ENCODE measurements at places on chromosomes 6 and 20.

- DNase-seq: no peak
Measured at GRCh38 chr20:58835231-58835630, 15.5 kb downstream of the GNAS-AS1 start.

GRCh38 chr6:166025149-166025898 lies 142.3 kb downstream of the TBXT start:
- DNase-seq: no peak

DNA sequence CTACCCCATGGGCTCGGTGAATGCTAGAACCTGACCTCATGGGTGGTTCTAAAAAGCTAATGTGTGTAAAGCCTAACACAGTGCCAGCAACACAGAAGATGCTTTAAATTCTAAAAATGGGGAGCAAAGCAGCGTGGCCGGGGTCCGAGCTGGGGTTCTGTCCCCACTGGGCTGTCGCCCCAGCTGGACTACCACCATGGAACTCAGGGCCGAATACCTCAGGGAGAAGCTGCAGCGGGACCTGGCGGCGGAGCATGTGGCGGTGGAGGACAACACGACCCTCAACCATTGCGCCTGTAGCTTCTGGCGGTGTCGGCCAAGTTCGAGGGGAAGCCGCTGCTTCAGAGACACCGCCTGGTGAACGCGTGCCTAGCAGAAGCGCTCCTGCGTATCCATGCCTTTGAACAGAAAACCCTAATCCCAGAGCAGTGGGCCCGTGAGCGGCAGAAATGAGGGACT lies 8.4 kb downstream of the SOX4 start:
- no peak for DNase-seq

- DNase-seq: peak; percentile 64
Measured at GRCh38 chr20:45432294-45432693, 16.4 kb downstream of the PIGT start.

GRCh38 chr20:833121-833449 lies 430 bp upstream of the FAM110A start:
- DNase-seq: no peak

- no peak for DNase-seq
Measured at GRCh38 chr6:34970488-34970887, 81.4 kb downstream of the ANKS1A start.

- no peak for DNase-seq
Measured at GRCh38 chr6:166583230-166583965, 3.1 kb downstream of the RAMACL start.

- DNase-seq: no peak
Measured at GRCh38 chr20:2617099-2617714, 35.2 kb upstream of the NOP56 start.

DNA sequence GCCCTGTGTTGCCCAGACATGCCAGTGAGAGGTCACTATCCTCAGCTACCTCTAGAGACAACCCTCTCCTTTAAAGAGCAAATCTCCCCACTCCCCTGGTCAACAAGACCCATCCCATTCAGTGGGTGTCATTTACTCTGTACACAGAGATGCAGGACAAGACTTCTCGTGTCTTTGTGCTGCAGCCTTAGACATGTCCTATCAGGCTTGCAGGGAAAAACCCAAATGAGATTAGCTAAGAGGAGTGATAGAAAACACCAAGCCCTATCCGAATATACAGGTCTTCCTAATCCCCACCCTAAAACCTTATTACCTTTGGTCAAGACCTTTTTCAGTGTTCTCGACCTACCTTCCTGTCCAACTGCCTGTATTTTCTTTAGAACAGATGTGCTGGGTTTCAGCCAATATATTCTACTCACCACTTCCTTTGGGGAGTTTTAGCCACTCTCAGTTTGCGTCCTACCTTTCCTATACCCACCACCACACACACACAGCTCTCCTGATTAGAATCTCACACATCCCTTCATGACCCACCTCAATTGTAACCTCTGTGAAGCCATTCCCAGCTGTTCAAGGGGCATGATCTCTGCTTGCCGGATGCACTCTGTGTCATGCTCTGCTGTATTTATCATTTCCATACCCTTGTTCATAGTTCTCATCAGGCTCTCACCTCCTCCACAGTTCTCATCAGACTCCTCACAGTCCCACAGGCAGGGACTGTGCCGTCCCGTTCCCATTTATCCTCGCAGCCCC lies 39.7 kb downstream of the TRAM2 start:
- no peak for DNase-seq

- DNase-seq: no peak
Measured at GRCh38 chr6:125952764-125953501, 3.6 kb upstream of the HINT3 start.

DNA sequence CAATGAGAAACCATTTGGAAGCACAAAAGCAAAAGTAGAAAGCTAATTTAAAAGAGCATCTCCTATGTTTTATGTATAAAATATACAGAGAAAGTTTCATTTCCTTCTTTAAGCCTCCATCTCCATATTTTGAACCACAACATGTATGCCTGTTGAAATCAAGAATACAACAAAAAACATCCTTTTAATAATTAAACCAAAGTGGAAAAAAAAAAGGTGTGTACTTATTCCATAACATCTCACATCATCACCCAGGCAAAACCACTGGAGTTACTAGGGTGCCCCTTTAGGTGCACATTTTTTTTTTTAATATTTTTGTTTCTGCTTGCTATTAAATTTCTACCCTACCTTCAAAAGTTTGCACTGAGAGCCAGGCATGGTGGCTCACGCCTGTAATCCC lies 43.0 kb downstream of the EDN1 start:
- no peak for DNase-seq

DNA sequence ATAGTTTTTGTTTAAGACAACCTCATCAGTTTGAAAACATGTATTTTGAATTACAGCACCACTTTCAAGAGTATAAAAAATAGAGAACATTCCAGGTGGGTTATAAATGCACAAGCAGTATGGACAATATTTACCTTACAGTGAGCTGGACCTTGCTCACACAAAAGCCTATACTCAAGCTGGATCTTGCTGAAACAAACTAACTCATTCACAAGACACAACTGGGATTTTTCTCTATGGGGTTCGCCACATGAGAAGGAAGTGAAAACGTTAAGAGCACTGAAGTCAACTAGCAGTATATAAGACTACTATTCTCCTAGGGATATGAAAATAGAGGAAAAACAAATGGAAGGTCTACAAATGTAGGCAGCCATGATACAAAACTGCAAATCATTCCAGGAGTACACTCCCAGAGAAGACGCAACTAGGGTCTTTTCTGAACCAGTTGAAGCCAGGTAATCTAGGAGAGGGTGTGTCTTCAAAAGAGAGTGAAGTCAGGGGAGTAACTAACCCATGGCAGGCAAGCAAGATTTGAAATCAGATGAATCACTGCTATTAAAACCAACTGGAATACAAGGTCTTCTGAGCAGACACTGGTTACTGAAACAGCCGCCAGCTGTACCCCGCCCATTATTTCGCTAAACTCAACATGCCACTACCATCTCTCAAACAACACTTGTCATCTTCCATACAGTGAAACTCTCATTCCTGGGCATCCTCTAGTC lies 26.5 kb downstream of the STAU1 start:
- DNase-seq: no peak

- DNase-seq: no peak
Measured at GRCh38 chr6:10559522-10560152, 38.5 kb downstream of the GCNT2 start.

GRCh38 chr6:81126150-81126549 lies 626.3 kb downstream of the TENT5A start:
- no peak for DNase-seq

GRCh38 chr20:41701588-41702348 lies 83.6 kb upstream of the CHD6 start:
- DNase-seq: no peak

GRCh38 chr6:87115402-87116135 lies 20.7 kb upstream of the CGA start:
- no peak for DNase-seq

- DNase-seq: no peak
Measured at GRCh38 chr6:22221211-22221610, 75.6 kb downstream of the PRL start.

- no peak for DNase-seq
Measured at GRCh38 chr20:574297-574942, 30.8 kb upstream of the CSNK2A1 start.

Data from memory B cell (primary cell).